AG08395 (cell line): ENCODE measurements at places on chromosomes 16 and 17.

DNA sequence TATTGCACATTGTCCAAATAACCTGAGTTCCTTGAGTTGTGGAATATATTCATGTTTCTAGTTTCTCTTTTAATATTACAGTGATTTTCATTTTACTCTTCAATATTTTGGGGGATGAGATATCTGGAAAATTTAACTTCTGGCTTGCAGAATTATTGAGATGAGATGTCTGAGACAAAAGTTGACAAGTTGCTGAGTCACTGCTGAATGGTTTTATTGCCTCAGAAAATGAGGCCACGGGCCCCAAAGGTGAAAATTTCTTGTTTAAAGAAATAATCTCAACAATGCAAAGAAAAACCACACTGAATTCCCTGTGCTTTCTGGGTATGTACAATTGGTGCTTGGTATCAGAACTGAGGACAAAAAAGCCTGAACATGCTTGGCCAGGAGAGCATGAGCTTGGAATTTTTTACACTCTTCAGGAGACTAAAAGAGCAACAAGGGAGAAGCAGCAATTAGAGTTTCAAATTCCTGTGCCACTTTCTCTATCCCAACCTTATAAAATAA is 129.2 kb upstream of the TOM1L1 start:
- DNase-seq: no peak

GRCh38 chr17:4248504-4249277 is 15.1 kb downstream of the ANKFY1 start:
- DNase-seq: no peak

GRCh38 chr17:76263896-76264295 is 1.3 kb upstream of the UBALD2 start:
- no peak for DNase-seq

DNA sequence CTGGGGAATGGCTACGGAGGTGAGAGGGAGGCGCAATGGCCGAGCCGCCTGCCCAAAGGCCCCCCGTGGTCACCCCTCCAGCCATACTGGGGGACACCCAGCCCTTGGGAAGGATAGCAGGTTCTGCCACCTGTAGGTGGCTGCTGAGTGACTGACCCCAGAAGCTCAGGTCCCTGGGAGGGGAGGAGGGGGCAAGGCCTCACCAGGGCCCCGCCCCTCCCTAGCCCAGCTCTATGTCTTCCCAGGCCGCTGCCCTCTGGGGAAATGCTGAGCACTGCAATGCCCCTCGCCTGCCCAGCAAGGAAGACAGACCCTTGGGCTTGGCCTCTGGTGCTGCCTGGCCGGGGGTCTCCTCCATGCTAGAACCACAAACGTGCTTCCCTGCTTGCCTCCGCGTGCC is 11.4 kb upstream of the CLDN9 start:
- no peak for DNase-seq

DNA sequence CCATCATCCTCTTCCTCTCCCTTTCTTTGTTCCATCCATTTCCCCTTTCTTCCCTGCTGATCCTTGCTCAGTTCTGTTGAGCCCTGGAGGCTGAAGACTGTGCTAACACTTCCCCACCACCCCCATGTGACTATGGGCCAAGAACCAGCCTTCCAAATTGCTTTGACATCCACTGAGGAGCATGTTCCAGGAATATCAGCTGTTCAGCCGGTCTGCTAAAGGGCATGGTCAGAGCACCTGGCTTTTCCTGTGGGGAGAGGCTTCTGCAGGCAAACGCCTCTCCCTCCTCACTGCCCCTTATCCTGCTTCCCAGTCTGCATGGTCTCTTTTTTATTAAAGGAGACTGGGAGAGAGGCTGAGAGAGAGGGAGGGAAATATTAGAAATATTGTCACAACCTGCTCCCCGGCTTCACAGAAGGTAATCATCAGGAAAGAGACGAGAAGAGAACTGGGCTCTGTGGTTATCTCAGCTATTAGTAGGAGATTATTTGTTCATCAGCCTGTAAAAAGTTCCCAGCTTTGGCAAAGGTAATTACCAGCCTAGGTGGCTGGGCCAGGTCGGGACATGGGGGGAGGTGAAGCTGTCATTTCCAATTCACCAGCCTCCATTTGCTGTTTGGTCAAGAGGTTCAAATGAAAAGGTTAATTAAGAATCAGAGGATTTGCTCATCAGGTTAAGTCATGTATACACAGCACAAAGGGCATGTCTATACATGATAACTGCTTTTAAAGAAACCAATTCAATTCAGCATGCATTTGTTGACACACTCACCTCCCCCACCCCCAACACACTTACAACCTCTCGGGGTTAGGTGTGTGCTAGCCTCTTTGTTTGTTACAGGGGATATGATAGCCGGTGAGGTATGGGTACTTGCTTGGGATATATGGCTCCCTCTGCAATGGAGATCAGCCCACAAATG is 83.7 kb upstream of the CRHR1 start:
- no peak for DNase-seq

GRCh38 chr16:67430977-67431774 is at the start of gene HSD11B2:
HSD11B2 (plus strand) TSS chr16:67431121; CDS start chr16:67431249, 128 bp downstream.
- peak; percentile 62 for DNase-seq

DNA sequence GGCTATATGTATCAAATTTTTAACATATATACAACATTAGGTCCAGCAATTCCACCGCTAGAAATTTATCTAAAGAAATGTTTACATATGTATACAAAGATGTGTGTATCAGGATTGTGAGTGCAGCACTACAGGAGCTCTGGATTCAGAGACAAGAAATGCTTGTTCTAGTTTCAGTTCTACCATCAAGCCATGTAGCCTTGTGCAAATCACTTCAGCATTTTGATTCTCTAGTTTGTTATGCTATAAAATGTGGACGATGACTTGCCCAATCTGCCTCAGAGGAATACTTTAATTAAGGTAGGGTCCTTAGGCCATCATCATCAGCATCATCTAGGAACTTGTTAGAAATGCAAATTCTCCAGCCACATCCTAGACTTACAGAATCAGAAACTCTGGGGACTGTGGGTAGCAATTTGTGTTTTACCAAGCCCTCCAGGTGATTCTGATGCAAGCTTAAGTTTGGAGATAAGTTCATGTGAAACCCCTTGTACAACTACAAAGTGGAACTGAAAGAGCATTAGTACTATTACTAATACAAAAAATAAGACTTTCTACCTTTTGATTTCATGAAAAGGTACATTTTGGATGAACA is 131.2 kb upstream of the CORO6 start:
- DNase-seq: no peak

GRCh38 chr17:81398176-81398831 is 3.0 kb downstream of the BAHCC1 start:
- no peak for DNase-seq

DNA sequence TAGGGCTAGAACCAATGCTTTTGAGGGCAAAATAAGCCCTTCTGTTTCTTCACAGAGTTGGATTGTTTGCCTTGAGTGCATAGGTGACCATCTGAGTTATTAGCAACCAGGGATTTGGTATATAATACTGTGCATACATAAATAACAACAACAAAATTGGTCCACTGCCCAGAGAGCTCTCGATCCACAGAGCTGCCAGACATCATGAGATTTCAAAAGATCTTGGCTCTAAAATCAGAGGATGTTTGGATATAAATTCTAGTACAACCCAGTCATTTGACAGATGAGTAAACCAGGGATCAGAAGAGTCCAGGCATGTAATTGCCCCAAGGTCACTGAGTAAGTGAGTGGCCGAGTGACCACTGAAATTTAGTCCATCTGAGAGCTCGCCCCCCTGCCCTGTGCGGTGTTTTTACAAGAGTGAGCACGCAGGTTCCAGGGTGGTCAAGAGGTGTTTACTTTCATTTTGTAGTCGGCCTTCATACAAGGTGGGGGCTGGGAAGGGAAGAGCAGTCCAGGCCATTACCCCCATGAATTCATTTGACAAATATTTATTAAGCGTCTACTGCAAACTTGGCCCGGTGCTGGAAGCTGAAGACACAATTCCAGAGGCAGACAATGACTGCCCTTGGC is 1.8 kb upstream of the MT2A start:
- peak; percentile 73 for DNase-seq

DNA sequence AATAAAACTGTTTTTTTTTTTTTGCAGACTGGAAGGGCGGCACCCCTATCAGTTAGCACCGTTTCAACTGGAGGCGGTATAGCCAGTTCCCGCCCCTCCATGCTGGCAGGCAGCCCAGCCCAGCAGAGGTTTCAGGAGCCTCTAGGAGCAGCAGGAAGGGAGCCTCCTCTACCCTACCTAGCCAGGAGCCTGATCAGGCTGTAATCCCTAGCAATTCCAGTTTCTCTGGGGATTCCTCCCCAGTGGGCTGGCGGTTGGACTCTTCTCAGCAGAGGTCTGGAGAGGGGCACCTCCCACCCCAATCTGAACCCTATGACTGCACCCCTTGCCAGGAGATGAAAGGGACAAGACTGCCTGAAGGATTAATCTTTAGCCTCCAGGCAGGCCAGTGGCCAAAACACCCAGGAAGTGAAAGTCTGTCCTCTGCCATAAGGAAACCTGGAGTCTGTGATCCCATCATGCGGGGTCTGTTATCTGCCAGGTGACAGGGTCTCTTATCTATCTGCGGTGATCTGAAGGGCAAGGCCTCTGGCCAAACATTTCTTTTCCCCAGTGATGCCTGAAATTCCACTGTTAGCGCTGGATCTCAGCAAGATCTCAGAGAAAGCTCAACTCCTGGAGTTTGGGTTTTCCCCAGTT is 4.9 kb upstream of the CDH1 start:
- no peak for DNase-seq

GRCh38 chr16:74700438-74701225 is at the start of gene MLKL:
MLKL (minus strand) TSS chr16:74700862; CDS start chr16:74695757, 5,105 bp downstream.
- peak; percentile 57 for DNase-seq

- no peak for DNase-seq
These were observed 281.4 kb downstream of the BCAS3 start for GRCh38 chr17:60959011-60959410.

DNA sequence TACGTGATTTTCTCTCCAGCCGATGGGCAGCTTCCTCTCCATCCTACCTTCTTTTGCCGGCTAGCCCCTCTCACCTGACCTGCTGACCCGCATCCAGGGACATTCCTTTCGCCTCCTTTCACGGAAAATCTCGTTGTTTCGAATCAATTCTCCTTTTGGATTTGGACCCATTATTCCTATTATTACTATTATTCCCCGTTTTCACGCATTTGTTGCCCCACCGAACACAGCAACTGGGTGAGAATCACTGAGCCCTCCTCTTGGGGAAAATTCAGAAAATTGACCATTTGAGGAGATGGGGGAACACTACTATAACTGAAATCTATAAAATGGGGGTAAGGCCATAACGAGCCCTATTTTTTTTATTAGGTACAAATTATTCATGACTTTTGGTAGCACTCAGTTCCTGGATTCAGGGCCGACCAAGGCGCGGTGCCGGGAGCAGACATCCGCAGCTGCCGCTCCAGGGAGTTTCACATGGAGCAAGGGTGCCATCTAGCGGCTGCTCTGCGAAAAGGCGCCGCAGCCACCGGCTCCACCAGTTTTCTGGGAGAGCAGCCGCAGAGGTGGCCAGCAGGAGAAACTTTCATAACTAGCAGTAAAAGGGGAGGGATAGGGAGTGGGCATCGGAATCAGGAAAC is 3.3 kb upstream of the HOXB8 start:
- DNase-seq: peak; percentile 95

- DNase-seq: no peak
These were observed 44.4 kb downstream of the PIK3R5 start for GRCh38 chr17:8921147-8921546.

DNA sequence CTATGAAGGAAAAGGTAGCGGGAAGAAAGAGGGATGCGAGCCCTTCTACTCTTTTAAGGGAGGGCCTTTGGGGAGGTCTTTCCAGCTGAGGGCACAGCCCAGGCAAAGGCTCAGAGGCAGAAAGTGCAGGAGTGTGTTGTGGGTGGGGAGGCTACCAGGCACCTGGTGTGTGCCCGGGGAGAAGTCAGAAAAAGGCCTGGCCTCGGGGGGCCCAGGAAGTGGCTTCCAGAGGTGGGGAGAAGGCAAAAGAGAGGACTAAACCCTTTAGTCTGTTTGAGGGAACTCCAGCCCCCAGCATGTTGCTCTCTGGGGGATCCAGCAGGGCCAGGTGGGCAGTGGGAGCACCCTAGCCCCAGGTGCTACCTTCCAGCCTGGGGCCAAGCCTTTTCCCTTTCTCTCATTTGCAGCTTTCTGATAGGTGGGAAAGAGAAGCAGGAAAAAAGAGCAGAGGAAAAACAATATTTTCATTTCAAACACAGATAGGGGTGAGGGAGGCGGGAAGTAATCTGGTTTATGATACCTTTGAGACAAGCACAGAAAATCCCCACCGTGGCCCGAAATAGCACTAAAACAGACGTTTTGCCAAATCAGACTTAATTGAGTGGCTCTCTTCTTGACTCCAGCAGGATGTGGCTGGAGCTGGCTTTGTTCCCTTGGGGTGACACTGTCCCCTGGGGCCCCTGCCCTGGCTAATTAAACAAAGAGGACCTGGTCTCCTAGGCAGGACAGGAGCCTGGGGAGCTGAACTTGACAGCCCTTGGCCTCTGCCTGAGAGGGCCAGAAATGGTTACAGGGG is 10.4 kb downstream of the RAI1 start:
- DNase-seq: no peak

DNA sequence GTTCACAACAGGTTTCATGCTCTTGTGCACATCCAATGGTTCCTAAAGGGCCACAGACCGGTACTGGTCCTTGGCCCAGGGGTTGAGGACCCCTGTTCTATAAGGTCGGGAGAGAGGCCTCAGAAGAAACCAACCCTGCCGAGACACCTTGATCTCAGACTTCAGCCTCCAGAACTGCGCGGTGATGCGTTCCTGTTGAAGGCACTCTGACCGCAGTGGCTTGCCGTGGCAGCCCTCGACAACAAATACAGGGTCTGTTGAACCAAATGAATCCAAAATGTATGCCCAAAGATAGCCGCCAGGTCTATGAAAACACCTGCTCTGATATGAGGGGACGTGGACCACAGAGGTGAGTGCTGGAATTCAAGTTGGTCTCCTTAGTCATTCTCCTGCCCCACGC is 389.8 kb downstream of the SEC14L1 start:
- DNase-seq: no peak

- no peak for DNase-seq
These were observed 50.7 kb downstream of the NUP93 start for GRCh38 chr16:56780646-56781045.

DNA sequence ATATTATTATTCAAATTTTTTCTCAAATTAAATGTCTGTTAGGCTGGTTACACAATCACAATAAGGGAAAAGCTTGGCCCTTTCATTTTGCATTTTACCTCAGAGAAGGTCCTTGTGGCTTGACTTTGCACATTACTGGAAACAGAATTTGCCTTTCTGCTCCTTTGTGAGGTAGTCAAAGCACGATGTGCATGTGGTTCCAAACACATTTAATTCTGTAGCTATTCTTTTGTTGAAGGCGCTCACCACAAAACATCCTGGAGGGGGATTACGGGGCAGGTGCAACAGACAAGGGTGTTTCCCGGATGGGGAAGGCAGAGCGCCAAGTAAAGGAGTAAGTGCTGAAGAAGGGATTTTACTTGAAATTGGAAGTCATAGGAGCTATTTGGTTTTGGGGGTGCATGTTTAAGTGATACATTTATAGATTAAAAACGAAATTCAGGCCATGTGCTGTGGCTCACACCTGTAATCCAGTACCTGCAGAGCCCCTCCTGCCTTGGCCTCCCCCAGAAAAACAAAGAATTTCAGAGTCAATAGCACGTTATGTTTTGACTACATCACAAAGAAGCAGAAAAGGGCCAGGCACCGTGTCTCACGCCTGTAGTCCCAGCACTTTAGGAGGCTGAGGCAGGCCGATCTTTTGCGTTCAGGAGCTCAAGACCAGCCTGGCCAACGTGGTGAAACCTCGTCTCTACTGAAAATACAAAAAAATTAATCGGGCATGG is 31.2 kb upstream of the TENT4B start:
- no peak for DNase-seq
